ENCODE measurements at places on chromosomes 16 and 17.

- DNase-seq: no peak
Measured at GRCh38 chr16:4426021-4426684, 485 bp downstream of the DNAJA3 start.

GRCh38 chr16:16021988-16022682, 72.7 kb downstream of the ABCC1 start:
- DNase-seq: no peak

- DNase-seq: no peak
Measured at GRCh38 chr17:30191072-30191471, 44.4 kb downstream of the SLC6A4 start.

DNA sequence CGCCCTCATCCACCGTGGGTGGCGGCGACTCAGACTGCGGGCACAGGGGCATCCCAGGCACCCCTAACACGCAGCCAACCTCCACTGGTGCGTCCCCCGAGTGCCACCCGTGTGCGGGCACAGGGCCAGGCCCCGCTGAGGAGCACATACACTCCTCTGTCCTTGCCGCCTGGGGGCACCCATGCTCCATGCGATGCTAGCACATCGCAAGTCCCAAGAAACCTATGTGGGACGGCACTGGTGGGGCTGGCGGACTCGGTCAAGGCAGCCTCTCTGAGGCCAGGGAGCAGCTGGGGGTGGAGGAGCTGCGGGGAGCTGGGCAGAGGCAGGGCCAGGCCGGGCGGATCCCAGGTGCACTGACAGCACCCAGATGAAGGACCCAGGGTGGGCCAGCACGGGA, 4.0 kb downstream of the ZNF598 start:
- no peak for DNase-seq

DNA sequence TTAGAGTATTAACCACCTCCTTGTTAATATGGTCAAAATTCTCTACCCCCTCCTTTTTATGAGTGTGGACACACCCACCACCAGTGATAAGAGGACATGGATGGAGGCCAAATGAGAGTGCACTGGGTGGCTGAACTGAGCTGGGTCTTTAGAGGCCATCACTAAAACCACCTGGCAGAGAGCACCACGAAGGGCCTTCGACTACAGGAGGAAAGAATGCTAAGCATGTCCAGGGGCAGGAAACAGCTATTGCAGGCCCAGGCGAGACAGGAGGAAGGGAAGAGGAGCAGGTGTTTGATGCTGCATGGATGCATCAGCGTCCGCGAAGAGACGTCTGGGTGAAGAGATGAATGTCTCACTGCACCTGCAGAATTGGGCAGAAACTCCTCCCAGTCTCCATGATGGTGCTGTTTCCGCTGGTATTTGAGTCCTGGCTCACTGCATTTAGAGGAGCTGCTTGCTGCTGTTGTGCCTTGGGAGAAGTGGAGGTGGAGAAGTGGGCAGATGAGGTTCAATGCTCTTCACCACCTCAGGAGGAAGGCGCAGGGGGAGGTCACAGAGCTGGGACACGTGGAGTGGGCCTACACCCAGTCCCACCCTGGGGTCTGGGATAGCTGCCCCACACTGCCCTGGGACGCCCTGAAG, 33.2 kb downstream of the SPHK1 start:
- no peak for DNase-seq

DNA sequence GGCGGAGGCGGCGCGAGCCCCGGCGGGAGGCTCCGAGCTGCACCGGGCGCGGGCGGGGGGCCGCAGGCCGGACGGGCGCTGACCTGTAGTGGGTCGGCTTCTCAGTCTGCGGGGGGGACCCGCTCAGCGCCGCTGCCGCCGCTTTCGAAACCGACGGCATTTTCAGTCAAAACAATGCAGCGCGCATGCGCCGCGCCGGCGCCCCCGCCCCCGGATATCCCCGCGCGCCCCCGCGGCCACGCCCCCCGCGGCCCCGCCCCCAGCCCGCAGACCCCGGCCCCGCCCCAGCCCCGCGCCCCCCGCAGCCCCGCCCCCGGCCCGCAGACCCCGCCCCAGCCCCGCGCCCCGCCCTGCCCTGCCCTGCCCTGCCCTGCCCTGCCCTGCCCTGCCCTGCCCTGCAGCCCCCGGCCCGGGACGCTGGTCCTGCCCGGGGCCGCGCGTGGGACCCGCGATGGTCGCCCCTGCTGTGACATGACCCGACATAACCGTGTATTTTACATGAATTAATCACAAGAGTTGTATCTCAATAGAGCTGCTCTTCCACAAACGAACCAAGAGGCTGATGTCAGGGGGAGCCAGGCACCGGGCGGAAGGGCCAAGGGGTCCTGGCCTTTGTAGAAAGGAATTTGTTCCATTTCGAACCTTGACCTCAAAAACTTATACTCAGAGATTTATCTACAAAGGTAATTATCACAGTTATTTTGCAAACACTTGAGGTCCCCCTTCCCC, at the start of gene UNKL:
UNKL (minus strand) TSS at position 173 of the 729 bp plus-strand sequence; CDS start at position 160, 13 bp downstream.
- DNase-seq: peak; percentile 73

DNA sequence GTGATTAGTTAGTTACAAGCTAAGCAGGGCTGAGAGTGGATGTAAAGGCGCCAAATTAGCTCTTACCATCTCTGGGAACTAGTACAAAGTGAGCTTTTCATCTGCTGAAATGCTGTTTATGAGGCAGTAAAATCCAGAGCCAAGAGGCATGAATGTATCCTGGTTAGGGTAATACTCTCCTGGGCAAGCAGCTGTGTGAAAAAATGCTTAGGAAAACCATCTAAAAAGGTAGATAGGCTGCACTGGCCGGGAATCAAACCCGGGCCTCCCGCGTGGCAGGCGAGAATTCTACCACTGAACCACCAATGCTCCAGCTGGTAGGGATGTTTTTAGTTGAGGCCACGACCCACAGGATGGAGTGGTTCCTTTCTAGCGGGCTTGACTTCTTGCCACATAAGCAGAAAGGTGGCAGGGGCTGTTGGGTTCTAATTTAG, 23.0 kb downstream of the VAC14 start:
- no peak for DNase-seq

DNA sequence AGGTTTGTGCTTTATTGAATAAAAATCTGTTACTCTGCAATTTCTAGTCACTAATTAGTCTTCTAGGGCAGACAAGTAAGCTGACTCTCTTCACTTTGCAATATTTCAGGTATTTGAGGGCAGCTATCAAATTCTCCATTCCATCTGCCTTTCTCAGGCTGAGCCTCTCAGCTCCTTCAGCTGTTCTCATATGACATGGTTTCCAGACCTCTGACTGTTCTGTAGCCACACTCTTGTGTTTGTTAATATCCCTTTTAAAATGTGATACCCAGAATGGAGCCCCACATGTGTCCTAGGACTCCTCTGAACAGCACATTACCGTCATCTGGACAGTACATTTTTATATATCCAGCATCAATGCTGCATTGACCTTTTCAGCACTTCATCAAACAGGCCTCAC, 46.1 kb upstream of the MTMR4 start:
- DNase-seq: no peak

DNA sequence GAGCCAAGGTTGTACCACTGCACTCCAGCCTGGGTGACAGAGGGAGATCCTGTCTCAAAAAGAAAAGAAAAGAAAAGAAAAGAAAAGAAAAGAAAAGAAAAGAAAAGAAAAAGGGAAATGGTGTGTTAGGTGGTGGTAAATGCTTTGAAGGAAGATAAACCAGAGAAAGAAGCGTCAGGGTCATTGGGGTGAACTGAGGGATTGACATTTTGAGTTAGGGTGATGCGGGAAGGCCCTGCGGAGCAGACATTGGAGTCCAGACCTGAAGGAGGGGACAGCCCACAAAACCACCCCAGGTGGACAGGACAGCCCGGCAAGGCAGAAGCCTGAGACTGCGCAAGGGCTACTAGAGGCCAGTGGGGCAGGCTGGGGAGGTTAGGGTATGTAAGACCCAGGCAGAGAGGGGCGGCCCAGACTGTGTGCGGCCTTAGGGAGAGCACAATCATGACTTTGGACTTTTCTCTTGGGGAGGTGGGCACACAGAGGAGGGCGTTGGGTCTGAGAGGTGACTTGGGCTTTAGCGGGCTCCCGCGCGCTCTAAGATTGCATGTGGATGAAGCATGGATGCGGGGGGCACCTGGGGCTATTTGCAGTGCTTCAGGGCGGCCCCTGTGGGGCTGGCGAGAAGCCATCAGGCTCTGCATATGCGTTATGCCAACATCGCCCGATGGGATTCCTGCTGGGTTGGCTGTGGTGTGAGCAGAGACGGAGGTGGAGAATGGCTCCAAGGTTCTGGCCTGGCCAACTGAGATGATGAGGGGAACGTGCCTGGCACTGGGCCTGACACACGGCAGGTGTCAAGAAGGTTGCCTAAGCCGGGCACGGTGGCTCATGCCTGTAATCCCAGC, 3.3 kb upstream of the GAA start:
- DNase-seq: no peak

- no peak for DNase-seq
Measured at GRCh38 chr16:73213732-73214455, 166.0 kb upstream of the ZFHX3 start.

- DNase-seq: no peak
Measured at GRCh38 chr17:49915670-49916069, 53.3 kb upstream of the DLX4 start.

DNA sequence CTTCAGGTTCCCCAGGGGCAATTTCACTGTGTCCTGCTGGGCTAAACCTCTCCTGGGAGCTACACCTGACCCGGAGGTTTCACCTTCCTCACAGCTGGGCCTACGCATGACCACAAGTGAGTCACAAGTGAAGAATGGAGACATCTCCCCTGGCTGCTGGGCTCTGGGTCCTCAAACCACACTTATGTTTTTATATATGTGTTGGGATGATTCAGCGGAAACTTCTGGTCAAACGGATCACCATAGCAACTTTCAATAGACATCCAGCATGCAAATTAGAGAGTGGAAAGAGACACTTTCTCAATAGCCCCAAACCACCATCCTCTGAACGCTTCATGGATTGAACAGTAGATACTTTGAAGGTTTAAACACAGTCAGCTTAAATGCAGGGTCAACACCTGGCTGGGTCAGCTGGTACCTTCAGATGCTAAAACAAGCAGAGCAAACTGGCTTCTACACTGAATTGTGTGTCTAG, 28.0 kb upstream of the MAF start:
- DNase-seq: no peak

DNA sequence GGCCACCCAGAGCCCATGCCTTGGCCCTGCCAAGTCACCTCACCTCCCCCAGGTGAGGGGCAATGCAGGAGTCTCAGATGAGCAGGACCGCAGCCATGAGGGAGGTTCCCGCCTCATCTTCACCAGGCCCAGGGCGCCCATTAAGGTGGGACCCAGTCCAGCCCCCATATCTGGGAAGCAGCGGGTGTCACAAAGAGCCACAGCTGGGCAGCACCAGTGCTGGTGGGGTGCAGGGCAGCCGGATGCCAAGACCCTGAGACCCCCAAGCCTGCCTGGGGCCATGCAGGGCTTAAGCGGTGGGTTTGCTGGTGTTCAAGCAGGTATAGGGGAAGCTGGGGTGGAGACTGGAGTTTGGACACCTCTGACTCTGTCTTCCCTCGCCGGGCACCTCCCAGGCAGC, 237.8 kb upstream of the GSE1 start:
- no peak for DNase-seq

DNA sequence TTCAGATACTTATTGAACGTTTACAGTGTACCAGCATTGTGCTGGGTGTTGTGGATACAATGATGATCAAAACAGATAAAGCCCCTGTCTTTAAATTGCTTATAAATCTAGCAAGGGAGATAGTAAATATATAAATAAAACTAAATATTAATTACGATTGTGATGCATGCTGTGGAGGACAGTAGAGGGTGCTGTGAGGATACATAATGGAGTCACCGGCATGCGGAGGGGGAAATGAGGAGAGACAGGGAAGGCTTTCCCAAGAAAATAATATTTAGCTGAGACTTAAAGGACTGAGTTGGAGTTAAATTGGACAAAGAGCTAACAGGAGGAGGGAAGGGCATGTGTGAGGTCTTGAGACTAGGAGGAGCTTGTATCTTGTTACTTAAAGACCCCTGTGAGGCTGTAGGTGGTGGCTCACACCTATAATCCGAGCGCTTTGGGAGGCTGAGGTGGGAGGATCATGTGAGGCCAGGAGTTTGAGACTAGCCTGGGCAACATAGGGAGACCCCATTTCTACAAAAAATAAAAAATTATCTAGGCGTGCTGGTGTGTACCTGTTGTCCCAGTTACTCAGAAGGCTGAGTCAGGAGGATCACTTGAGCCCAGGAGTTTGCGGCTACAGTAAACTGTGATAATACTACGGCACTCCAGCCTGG, 2.4 kb downstream of the DHRS7B start:
- no peak for DNase-seq

GRCh38 chr17:14311186-14311705, 10.4 kb downstream of the HS3ST3B1 start:
- no peak for DNase-seq

GRCh38 chr16:56258508-56259424, 67.5 kb downstream of the GNAO1 start:
- no peak for DNase-seq

DNA sequence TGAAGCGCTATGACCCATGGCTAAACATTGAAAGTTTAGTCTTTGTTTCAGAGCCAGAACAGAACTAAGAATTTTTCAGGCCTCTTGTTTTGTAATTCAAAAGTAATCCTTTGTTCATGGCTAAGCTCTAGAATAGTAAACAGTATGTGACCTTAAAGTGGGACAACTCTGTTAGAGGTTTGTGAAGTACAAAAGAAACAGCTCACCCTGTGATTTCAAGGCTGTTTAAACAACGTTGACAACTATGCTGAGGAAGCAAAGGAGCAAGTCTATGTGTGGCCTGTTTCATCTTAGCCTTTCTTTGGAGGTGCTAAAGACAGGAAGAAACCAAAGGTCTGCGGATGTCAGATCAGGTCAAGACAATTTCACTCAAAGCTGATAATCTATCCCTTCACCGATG, 40.4 kb downstream of the MYOCD start:
- no peak for DNase-seq

DNA sequence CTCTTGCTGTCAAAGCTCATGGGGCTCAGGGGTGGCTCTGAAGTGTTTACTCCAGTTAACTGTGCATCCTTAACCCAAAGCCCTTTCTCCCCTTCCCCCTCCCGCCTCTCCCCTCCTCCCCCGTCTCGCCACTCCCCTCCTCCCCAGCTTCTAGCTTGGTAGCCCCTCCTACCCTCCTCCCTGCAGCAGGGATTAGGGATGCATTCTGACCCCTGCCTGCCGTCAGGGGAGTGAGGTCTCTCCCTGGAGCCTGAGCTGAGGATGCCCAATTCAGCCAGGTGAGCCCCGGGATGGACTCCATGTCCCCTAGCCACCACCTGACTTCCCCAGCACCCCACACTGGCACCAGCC, 1.6 kb downstream of the HS3ST6 start:
- DNase-seq: no peak
